ENCODE measurements at places on chromosomes 5 and 9. TPM values are rescaled to one million over a fixed set of nuclear protein-coding genes. Genes with fewer than 3 reads are reported as not detected.

The TMEM171 gene
- not detected for total RNA-seq

The GPX8 gene
- not detected for total RNA-seq

- DNase-seq: no peak
These were observed 192.9 kb downstream of the RAB3C start for GRCh38 chr5:58775701-58776262.

The SLC6A7 gene
- not detected for total RNA-seq

DNA sequence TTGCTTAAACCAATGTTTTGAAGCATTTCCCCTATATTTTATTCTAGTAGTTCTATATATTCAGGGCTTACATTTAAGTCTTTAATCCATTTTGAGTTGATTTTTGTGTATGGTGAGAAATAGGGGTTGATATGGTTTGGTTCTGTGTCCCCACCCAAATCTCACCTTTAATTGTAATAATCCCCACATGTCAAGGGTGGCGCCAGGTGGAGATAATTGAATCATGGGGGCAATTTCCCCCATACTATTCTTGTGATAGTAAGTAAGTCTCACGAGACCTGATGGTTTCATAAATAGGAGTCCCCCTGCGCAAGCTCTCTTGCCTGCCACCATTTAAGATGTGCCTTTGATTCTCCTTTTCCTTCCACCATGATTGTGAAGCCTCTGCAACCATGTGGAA, 92.2 kb upstream of the TBC1D2 start:
- DNase-seq: no peak

DNA sequence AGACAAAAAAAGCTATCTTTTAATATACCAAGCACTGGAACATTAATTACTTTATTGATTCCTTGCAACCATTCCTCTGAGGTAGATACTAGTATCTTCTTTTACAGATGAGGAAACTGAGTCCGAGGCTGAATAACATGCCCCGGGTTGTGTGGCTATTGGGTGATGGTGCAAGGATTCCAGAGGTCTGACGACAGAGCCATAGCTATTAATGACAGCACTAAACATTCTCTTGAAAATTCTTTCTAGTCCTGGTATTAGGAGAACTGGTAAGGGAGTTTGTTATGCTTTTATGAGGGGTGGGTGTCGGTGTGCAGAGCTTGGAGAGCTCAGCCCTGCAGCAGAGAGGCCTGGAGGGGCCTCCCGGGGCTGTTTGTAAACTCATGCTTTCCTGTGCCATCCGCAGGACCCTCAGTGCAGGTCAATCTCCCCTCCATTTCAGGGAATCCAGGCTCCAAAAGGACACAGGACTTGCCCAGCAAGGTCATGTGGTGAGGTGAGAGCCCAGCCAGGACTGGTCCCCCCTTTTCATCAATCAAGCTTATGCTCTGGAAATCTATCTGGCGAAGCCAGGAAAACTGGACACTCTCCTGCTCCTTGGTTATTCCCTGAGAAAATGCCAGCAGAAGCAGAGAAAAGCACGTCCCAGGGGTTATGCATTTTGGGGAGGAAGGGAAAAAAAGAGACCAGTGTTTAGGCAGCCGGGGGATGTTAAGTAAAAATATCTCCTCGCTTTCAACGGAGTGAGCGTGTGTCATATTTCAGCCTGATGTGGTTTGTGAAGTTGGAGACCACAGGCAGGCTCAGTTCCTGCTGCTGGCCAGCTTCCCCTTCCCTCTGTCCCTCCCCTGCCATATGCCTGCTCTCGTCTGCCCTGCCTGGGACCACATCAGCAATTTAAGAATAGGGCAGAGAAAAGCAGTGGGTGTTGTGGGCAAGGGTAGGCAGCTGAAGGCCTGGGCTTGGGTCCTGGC, 3.7 kb downstream of the GSN start:
- no peak for DNase-seq

DNA sequence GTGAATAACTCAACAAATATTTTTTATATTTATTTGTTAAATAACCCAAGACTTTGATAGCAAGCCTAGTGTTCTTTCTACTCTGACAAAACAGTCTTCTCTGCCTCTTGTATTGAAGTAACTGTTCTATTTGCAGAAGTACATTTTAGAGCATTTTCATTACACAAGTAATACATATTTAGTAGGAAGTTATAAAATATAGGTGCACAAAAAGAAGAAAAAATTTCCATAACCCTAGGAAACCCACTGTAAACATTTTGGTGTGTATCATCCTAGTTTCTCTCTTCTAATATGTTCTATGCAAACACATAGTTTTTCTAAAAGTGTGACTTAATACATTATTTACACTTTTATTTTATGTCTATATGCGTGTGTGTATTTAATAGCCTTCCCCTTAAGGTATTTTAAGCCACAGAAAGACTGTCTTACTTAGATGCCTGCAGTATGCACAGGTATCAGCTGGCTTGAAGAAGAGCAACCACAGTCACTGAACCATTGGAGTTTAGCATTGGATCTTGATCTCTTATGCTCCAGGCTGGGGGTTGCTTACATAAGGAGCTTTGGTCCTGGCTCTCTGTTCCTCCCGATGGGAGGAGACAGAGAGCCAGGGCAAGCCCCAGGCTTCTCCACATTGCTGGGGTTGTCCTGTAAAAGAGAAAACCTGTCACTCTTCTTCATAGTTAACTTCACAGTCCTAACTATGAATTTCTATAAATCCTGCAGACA, 3.8 kb downstream of the SELENOP start:
- no peak for DNase-seq

DNA sequence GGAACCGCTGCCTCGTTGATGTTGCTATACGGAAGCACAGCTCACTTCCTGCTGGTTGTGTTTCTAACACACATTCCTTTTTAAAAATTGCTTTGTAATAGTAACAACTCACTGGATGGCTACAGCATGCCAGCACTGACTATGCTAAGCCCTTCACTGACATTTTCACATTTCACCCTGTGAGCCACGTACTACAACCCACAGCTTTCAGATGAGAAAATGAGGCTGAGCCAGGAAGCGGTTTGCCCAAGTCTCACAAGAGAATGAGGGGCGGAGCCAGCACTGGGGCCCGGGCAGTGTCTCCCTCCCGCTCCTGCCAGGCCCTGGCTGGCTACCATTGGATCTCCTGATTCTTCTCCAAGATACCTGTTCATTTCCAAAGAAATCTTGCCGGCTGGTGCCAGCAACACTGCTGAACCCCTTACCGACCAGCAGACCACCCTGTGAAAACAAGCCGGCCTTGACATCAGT, 38.3 kb downstream of the FAM78A start:
- peak; percentile 84 for DNase-seq

GRCh38 chr5:143397302-143398052, 6.0 kb downstream of the NR3C1 start:
- DNase-seq: no peak

DNA sequence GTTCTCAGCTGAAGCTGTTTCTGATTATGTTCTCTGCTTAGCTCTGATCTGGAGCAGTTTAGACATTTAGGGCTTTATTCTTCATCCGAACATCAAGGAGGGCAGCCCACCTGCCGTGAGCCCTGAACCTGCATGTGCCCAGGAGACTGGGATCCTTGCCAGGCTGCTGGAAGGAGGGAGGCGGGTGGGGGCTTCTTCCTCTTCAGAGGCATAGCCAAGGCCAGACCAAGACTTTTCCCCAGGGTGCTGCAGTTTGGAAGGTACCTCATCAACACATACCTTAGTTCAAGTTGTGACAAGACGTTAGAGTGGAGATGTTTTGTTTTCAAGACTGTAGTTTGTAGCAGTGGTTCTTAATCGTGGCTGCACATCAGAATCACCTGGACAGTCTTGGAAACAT, 64.9 kb downstream of the RALGPS1 start:
- DNase-seq: no peak

The ADRB2 gene
- 1.6 TPM for total RNA-seq

- DNase-seq: no peak
These were observed 453 bp upstream of the CCL28 start for GRCh38 chr5:43412644-43413043.

The PKD2L2 gene
- total RNA-seq: not detected

The STKLD1 gene
- total RNA-seq: 0.24 TPM

The SLC1A3 gene
- 0.35 TPM for total RNA-seq

DNA sequence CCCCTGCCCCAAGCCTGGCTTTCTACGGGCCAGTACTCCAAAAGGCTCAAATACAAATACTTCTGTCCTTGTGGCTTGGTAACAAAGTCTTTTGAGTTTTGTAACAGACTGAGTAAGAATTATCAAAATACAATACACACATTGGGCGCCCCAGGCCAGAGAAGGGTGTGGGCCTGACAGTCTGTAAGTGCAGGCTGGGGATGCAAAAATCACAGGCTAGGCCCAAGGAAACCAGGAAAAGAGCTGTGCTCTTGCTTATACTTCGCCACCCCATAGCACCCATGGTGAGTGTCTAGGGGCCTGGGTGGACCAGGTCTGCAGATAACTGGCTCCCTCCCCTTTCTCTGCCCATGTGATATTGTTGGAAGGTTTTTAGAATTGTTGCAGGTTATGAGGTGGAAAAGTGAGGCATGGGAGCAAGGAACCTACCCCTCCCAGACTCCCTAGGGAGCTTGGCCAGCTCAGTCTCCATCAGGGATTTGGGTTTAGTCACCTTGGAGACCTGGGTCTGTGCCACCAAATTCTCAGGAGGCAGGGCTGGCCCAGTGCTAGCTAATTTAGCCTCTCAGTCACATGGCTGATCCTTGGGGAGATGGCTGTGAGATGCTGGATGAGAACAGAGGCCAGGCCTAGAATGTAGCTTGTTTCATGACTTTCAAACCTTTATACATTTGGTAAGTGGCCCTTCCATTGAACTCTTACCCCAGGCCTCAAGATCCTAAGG, 72.9 kb downstream of the TARS1 start:
- no peak for DNase-seq

- no peak for DNase-seq
These were observed 82.3 kb upstream of the FREM1 start for GRCh38 chr9:14992516-14992915.

The SLC46A2 gene
- total RNA-seq: not detected

The SPATA31A7 gene
- total RNA-seq: not detected

DNA sequence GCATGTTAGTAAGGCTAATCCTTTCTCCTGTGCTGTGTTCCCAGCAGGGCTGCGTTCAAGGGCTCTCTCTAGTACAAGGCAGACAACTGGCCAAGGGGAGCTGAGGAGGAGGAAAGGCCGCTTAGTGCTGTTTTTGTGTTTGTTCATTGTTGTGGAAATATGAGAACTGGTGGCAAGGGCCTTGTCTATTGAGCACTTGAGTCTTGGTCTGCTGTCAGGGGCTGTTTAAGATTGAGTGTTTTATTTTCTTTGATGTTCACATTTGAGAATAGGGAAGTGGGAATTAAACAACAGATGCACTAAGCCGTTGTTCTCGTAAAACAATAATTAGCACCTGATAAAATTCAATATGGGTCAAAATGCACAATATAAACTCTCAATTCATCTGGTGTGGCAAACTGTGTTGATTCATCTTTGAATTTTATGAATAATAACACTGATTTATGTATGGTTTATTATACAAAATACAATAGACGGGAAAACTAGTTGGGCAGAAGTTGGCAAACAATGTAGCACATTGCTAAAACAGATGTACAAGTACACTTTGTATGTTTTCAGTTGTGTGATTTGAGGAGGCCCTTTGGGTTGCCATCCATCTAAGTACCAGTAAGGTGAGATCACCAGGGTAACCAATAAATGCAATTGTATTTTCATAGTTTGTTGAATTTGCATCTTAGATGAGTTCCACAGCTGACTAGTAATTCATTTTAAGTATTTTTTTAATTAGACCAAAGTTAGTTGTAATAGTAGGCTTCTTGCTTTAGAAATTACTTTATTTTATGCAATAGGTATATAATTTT, 97.6 kb upstream of the GRHPR start:
- DNase-seq: no peak

DNA sequence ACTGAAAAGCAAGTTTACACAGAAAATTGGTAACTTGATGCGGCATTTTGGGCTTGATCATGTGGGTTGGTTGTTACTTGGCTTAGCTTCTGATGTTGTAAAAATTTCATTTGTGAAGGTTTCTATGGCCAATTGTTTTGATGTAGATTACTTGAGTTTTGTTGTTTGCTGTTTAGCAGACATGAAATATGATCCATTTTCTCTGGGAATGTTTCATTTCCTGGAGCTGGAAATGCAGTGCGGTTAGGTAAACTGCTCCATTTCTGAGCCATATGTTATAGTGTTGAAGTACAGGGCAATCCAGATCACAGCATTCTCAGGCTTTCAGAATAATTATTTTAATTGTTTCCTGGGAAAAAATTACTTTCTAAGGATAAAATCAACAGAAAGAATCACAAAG, 396.9 kb downstream of the ENC1 start:
- DNase-seq: no peak

- DNase-seq: no peak
These were observed 2.7 kb downstream of the MRPL22 start for GRCh38 chr5:154943527-154943926.

DNA sequence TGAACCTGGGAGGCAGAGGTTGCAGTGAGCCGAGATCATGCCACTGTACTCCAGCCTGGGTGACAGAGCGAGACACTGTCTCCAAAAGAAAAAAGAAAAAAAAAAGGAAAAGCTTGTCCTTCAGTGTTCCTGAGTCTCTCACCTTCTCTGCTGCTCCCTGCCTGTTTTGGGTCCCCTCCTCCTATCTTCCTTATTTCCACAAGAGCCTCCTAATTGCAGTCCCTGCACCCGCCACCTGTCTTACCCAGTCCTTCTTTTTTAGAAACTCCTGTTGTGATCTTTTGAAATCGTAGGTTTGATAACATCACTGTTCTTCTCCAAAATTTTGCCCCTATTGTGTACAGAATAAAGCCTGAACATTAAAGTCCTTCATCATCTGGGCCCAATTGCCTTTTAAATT, 234.9 kb downstream of the SH3GL2 start:
- DNase-seq: no peak

GRCh38 chr5:59840200-59840601, 53.3 kb downstream of the PDE4D start:
- DNase-seq: no peak

The CDH9 gene
- not detected for total RNA-seq

The RNF180 gene
- total RNA-seq: not detected

The HSDL2 gene
- total RNA-seq: 17.9 TPM

The FAM78A gene
- total RNA-seq: 44.4 TPM

DNA sequence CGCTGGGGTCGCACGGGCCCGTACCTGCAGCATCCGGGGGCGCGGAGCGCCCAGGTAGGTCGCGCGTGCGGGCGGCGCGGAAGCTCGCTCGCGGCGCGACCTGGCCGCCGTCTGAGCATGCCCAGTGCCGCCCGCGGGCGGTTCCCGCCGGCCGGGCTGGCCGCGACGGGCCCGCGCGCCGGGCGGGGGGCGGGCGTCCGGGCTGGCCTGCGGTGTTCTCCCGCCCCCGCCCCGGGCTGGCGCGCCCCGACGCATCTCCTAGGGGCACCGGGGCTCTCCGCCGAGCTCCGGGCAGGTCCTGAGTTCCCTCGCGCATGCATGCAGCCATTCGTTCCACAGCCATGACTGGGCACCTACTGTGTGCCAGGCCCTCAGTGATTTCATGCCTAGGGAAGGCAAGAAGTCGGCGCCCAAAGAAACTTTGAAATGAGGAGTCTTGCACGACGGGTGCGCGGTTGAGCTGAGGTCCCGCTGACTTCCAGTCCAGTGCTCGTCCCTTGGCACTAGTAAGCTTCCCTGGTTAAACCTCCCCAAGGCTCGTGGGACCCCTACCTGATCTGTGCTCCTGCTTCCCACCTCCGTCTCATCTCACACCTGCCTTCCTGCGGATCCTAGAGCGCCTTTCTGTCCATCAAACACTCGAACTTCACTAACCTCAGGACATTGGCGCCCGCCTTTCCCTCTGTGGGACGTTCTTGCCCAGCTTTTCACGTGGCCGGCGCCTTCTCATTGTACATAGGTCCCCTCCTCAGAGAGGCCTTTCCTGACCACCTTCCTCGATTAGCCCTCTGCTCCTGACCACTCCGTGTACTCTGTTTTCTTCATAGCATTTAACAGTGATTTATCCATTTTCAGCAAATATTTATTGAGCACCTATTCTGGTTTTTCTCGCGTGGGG, at the start of gene PTPN3:
TSS of gene PTPN3 (minus strand) at position 113 of the 898 bp plus-strand sequence. CDS start 34,873 bp downstream, outside the sequence.
- DNase-seq: no peak

The C9 gene
- not detected for total RNA-seq

The PCDHGC5 gene
- total RNA-seq: not detected
